ENCODE measurements at places on chromosomes 11 and 22.
A peak's percentile ranks its signal among the peaks of the same experiment; 100 is the strongest.

DNA sequence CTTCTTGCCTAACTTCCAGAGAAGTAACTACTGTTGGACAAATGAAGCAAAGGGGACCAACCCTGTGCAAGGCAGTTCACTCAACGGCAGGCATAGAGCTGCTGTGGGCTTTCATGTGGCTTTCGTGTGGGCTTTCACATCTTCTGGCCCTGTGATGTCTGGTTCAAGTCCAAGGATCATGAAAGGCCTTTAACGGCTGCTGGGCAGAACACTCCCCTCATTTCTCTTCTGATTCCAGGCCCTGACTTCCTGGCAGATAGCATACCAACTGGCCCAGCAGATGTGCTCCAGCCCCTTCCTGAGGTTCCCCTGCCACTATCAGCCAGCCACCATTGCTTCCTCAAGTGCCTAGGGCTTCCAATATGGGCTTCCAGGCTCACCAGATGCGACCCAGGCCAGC lies 28.7 kb upstream of the CTR9 start:
- DNase-seq, result no peak

GRCh38 chr22:44260216-44261035 lies 52.3 kb downstream of the SHISAL1 start:
- DNase-seq, result no peak

DNA sequence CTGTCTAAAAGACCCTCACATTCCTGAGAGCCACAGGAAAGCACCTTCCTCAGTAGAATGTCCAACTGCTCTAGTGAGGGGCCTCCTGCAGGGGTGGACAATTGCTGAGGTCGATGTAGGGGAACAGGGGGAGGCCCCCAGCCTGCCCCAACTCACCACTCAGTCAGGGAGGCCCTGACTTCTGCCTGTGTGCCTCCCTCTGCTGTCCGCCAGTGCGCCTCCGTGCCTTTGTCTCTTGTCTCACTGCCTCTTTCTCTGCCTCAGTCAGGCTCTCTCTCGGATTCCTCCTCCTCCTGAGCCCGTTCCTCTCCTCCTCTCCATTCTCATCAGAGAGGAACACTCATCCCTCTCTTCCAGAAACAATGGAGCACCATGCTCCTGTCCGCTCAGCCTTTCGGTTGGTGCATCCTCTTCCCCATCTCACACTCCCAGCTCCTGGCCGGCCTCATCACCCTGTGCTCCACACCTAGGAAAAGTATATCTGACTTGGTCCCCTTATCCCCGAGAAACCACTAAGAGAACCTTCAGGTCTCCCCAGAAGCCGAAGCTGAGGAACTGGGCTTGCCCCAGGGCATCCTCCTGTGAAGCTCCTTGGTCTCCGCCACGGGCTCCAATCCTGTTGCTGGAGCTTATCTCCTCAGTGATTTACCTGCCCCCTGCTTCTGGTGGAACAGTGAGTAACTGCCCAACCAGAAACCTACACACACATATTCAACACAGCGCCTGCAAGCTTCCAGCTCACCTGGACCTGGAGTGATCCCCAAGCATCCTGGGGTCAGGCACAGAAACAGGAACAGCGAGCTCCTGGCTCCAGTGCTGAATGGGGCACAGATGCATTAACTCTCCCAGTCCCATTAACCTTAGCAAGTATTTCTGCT lies 2.3 kb downstream of the B3GAT1 start:
- no peak for DNase-seq

GRCh38 chr11:43578346-43579170 lies 102.0 kb upstream of the HSD17B12 start:
- DNase-seq, result no peak

DNA sequence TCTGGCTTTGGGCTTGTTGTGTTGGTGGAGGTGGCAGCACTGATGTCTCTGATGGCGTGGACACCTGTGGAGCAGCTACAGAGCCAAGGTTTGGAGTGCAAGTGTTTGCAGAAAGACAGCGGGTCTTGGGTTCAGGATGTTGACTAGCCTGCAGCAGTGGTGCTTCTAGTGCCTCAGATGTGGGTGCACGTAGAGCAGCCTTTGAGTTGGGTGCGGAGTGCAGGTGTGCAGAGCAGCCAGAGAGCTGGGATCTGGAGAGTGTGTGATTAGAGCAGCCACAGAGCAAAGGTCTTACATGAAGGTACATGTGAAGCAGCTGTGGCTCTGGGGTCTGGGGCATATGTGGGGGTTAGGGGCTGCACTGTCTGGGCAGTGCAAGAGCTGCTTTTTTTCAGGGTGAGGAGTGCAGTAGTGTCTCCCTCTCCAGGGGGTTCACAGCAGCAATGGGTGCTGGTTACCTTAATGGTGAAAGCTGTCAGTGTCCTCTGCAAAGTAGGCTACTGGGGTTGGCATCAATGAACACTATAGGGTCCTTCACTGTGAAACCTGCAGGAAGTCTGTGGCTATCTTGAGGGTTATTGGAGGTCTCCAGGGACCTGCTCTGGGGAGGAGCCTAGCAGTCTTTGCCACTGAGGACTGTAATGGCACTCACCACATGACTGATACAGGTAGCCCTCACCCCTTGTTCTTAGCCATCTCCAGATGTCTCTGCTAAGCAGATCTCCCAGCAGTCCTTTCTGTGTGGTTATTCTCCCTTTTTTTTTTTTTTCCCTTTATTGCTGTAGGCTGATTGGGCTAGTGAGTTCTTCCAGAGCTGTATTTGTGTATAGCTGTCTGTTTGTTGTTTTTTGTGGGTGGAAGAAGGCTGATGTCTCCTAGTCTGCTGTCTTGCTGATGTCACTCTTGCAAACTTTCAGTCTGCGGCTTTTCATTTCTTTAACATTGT lies 14.3 kb downstream of the BIRC2 start:
- no peak for DNase-seq

GRCh38 chr11:123822599-123822998 lies 16.4 kb upstream of the OR6M1 start:
- DNase-seq, result no peak

GRCh38 chr11:66344550-66345315 lies at the start of gene BRMS1:
TSS of gene BRMS1 (minus strand) at chr11:66345104. CDS start at chr11:66342234, 2,870 bp downstream.
- peak; percentile 97 for DNase-seq

DNA sequence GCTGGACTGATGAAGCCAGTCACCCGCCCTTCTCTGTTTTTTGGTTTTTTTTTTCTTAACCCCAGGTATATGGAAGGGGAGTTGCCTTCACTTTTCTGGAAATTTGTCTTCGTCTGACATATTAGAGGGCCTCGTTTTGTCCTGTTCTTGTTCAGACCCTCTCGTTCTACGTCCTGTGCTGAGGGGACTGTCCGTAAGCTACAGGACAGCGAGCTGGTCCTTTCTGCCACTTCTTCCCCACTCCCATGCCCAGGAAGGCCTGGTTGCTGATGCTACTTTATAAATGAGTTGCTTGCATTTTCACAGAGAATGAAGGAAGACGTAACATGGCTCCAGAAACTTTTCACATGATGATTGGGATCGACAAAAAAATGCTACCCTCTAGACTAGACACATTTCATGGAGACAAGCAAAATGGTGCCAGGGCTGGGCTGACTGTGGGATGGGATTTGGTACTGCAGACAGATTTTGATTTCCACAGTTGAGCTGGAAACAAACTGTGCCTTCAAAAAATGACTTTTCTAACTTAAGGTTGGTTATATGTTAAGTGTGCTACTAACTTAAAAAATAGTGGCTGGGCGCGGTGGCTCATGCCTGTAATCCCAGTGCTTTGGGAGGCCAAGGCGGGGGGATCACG lies 27.2 kb upstream of the CRKL start:
- DNase-seq, result no peak

DNA sequence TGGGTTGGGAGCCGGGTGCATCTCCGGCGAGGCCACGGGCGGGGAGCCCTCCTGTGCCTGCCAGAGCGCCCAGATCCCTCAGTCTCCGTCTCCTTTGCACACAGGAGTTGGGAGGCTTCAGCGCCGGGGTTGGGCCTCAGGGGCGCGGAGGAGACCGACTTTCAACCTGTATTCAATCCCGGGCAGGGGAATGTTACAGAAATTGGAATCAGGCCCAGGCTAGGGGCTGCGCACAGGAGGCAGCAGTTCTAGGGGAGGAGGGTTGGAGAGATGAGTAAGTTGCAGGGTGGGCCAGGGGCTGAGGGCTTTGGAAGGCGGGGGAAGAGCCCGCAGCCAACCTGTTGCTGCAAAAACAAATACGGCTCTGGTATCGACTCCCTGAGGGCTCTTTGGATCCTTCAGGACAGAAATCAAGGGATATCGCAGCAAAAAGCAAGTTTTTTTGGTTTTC lies 640 bp upstream of the KCNA4 start:
- peak; percentile 67 for DNase-seq

GRCh38 chr11:126132319-126132718 lies 69.7 kb upstream of the CDON start:
- DNase-seq, result no peak

DNA sequence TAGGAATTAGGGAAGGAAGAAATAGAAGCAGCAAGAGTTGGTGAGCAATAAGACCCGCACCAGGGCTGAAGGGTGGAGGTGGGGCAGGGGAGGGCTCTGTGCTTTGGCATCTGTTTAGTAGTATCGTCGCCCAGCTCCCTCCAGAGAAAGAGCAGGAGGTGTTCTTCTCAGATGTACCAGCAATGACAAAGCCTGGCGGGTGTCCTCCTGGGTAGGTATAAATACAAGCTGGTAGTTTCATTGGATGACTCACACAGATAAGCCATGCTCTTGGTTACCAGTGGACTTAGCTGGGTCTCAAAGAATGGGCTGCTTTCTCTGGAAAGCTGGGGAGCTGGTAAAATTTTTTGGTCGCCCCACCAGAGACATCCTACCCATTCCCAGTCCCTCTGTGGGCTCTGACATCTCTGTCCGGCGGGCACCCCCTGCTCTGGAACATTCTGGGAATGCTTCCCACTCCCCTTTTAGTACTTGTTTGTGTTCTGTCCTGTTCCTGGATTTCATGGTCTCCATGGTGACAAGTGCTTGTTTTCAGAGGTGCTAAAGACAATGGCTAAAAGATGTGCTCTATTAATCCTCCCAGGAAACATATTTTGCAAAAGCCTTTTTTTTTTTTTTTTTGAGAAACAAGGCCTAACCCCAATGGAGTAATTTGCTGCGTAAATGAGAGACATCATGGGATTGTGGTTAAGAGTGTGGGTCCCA lies 15.4 kb upstream of the TUBA8 start:
- DNase-seq, result no peak

DNA sequence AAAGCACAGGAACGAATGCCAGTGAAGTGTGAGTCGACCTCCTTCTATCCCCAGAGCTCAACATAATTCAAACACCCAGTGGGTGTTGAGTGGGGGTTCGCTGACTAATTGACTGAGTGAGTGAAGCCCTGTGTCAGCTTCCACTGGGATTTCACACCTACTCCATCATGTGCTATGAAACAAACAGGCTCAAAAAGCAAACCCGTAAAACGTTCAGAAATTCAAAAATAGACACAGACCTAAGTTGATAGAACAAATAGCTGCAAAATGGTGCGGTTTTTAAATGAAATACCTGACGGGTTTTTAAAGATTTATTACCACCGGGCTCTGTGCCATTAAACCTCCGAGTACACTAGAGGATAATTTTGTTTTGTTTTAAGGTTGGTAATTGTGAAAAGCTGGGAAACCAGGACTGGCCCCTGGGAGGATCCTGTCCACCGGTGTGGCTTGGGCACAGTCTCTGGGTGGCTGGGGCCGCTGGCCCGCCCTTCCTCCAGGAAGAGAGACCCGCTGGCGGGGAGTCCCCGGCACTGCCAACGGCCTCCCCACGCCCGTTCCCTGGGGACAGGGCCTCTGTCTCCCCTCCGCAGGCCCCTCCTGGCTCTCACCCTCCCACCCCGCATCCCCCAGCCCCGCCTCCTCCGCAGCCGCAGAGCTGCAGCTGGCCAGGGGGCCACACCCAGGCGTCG lies 13.6 kb downstream of the KCNJ5 start:
- no peak for DNase-seq

- DNase-seq, result no peak
Measured at GRCh38 chr11:130616573-130616972, 168.1 kb downstream of the ADAMTS15 start.

- no peak for DNase-seq
Measured at GRCh38 chr11:68338051-68338780, 25.8 kb downstream of the LRP5 start.

GRCh38 chr11:70437111-70437784 lies 38.9 kb downstream of the CTTN start:
- DNase-seq, result peak; percentile 64

DNA sequence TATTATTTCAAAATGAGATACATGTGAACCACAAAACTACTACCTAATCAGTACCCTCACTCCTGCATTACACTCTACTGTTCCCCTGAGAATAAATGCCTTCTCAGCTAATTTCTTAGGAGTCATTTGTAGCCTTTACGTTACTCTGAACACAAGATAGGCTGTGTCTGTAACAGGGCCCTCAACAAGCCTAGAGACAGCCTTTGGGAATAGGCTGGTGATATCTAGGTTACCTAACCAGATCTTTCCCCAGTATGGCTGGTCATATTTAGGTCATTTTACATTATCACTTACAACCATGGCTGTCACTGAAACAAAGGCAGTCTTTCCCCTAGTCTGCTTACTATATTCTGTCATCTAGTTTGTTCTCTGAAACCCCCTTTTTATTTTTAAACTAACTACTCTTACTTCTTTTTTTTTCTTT lies 14.2 kb downstream of the ATM start:
- no peak for DNase-seq

DNA sequence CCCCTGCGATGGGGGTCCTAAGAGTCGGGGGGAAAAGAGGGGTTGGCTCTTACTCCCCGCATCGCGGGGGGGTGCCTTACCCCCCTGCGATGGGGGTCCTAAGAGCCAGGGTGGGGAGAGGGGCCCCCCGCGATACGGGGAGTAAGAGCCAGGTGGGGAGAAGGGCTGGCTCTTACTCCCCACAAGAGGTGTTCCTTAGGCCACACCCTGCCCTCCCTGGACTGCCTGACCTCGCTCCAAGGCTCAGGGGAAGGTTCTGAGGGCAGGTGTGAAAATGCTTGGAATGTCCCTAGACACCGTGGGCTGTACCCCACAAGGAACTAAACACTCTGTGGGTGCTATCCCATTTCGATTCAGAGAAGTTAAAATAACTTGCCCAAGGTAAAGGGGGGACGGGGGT lies 7.8 kb downstream of the UNC93B1 start:
- no peak for DNase-seq

DNA sequence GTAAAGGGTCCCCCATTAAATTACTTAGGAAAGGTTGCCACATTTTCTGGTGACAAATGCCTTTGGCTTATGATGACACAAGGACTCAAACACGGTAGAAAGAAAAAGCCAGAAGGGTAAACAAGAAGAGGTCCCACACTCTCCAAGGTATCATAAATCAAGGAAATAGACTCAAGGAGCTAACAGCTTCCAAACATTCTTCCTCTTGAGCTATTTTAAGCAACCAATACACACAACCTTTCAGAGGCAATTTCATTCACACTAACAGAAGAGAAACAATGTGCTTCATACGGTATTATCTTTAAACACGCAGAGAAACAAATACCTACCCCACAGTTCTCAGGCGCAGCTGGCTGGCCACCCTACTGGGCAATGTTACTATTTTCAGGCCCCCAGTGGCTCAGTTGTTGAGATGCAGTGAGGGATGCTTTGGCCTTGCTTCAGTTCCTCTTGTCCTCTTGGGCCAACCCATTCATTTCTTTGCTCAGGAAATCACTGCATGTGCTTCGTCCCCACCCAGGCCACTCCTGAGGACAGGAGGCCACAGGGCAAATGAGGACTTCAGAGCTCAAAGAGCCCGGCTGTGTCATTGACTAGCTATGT lies 15.8 kb downstream of the ABTB2 start:
- DNase-seq, result no peak

GRCh38 chr11:122751292-122752070 lies 86.8 kb upstream of the CRTAM start:
- no peak for DNase-seq

- DNase-seq, result no peak
Measured at GRCh38 chr11:64925536-64926436, 1.3 kb downstream of the PPP2R5B start.

GRCh38 chr11:36079878-36080675 lies 136.2 kb downstream of the LDLRAD3 start:
- DNase-seq, result no peak

Data from left lung (tissue), 14 donors.